Liver (tissue), 10 donors: ENCODE measurements at places on chromosomes 1 and 21.

GRCh38 chr1:147556643-147557042, 15.3 kb downstream of the BCL9 start:
- DNase-seq: no peak

- DNase-seq: no peak
Observed at GRCh38 chr1:232767305-232768074, 37.7 kb upstream of the MAP10 start.

- no peak for DNase-seq
Observed at GRCh38 chr1:183030053-183030452, 6.8 kb downstream of the LAMC1 start.

GRCh38 chr21:36917471-36918158, 48.9 kb downstream of the HLCS start:
- no peak for DNase-seq
